ENCODE measurements at places on chromosomes 3 and 15.

DNA sequence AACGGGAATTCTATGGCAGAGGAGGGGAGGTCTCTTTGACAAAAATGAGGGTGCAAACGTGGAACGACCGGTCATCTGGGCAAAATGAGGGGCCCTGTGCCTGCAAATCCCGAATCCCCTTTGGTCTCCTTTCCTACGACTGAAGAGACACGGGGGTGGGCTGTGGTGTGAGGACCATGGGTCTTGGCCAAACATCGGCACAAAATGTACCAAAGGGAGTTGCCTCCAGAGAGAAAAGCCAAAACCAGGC is 498 bp downstream of the ZNF280D start:
- no peaks in the 10 kb centered on the region for H3K36me3 ChIP-seq
- peak overlapping the region; percentile 96 for H3K27ac ChIP-seq
- H3K4me3 ChIP-seq, result peak overlapping the region; percentile 95
- DNase-seq, result no peak
- H3K4me1 ChIP-seq, result peaks cover 25% of the 10 kb centered on the region
- H3K27me3 ChIP-seq, result no peaks in the 10 kb centered on the region

DNA sequence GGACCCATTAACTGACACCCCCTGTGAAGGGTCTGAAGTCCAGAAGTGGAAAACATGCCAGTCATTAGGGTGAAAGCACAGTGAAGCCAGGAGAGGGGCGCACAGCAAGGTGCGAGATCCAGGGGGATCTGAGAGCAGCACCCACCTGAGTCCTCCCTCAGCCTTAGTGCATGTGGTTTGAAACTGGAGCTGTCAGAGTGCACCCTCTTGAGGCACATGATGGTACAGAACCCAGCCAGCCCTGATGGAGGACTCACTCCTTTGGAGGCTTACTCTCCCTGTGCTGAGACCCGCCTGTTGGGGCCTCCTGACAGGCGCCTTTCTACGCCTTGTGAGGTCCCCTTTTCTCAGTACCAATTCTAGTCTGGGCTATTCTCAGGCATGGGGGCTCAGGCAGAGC is 77.8 kb downstream of the IL20RB start:
- H3K4me1 ChIP-seq, result peaks cover 8% of the 10 kb centered on the region
- H3K36me3 ChIP-seq, result peaks cover 6% of the 10 kb centered on the region
- peaks cover 40% of the 10 kb centered on the region for H3K27me3 ChIP-seq
- no peak for DNase-seq

DNA sequence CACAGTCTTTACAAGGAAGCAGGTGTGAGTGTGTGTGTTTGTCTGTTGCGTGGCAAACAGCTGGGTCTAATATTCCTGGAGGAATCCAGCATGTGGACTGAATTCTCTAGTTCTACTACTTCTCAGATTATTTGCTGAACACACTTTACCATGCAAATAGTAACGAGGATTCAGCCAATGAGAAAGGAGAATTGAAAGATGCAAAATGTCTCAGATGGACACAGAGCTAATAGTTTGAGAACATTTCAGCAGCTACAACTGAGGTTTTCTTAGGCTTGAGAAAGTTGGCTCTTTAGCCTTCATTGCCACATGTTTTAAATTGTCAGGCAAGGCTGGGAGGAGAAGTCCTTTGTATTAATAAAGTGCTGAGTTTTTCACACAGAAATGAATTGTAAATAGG is 568.0 kb upstream of the MDFIC2 start:
- H3K27me3 ChIP-seq, result peaks cover 9% of the 10 kb centered on the region
- H3K36me3 ChIP-seq, result no peaks in the 10 kb centered on the region
- no peak overlapping the region for H3K27ac ChIP-seq

DNA sequence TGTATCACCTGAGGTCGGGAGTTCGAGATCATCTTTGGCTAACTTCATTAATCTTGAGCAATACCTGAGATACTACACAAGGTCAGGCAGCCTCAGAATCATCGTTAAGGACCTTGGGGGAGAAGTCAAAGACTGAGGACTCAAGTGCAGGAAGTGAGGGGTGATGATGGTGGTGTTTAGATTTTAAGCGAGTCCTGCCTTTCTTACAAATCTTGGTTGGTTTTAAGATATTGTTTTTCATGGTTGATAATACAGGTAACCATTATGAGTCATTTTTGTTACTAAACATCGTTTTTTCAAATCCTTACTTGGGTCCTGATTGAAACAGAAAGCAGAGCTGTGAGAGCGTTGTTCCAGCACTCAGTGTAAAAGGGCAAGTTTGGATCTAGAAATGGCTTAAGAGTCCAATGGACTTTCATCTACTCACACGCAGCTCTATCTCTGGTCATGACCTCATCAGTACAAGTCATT is 4.1 kb downstream of the RASGRP1 start:
- no peak for DNase-seq
- H3K4me3 ChIP-seq, result peak overlapping the region; percentile 97
- peak overlapping the region; percentile 98 for H3K27ac ChIP-seq
- peaks cover 21% of the 10 kb centered on the region for H3K36me3 ChIP-seq
- H3K4me1 ChIP-seq, result peaks cover 74% of the 10 kb centered on the region

DNA sequence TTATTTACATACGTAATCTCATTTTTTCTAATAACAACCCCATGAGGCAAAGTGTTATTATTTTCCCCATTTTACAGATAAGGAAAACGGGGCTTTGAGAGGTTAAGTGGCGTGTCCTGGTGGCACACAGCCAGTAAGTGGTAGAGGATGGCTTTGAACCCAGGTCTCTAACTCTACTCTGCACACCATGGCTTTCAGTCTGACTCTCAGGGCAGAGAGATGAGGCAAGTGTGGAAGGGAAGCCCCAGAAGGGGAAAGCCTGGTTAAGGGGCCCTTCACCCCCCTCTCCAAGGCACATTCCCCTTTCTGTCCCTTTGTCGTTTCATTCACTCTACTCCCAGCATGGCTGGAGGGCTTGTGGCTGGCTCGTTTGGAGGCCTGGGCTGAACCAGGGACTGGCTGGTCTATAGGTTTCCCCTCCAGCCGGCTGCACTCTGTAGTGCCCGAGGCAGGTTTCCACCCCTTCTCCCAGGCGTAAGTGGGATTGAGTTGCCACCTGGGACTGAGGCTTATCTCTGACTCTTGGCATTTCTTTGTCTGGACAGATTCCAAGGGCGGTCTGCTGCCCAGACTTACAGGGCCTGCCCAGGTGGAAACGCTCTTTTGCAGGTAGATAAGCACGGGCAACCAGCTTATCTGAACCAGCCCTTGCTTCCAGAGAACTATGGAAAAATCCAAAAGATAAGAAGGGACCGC is 12.1 kb downstream of the SEMA4B start:
- no peak for DNase-seq
- peak overlapping the region; percentile 4 for H3K27ac ChIP-seq
- H3K36me3 ChIP-seq, result peaks cover 6% of the 10 kb centered on the region
- H3K4me3 ChIP-seq, result no peak overlapping the region

DNA sequence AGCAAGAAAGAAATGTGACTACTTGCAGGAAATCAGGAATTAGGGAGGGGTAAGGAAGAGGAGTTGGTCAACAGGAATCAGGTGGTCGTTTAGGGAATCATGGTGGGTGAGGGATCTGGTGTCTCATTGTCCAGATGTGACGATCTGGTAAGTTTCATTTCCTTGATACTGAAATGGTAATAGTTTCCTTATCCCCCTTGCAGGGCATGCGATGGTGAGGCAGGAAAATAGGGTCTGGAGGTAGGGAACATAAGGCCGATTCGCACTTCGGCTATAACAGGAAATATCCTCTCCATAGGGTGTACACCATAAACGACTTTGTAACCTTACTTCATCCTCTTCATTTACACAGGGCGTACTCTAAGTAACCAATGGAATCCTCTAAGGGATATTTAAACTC is 574 bp upstream of the LRRC34 start:
- peaks cover 22% of the 10 kb centered on the region for H3K4me1 ChIP-seq
- no peaks in the 10 kb centered on the region for H3K36me3 ChIP-seq
- peak overlapping the region; percentile 94 for H3K4me3 ChIP-seq
- peak overlapping the region; percentile 75 for H3K27ac ChIP-seq

DNA sequence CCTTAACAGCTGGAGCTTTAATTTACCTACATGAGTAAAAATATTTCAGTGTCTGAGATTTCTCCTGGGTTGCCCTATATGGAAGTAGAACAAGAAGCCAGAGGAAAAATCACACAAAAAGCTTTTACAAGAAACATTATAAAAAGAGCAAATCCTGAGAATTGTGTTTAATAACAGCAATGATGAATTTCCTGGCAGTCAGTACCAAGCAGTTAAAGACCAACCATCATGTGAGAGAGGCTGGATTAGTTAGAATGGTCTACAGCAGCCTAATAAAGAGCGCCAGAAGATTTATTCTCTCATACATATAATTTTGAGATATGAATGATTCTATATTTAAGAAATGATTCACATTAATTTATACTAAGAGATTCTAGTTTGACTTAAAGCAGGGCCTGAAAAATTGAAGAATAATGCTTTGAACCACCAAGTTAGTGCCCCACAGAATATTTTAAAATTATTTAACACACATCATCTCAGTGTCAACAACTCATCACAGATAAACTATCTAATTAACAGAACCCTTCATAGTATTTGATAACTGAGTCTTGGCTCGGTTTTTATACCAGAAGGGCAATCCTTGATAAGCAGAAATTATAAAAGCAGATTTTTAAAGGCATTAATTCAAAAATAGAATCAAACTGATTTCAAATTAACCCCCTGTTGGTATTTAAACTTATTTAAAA is 59.9 kb upstream of the DPH6 start:
- H3K27ac ChIP-seq, result no peak overlapping the region
- peaks cover 2% of the 10 kb centered on the region for H3K4me1 ChIP-seq
- no peaks in the 10 kb centered on the region for H3K36me3 ChIP-seq
- H3K27me3 ChIP-seq, result no peaks in the 10 kb centered on the region
- no peak for DNase-seq

Measured in T-helper 17 cell (primary cell).